ENCODE measurements at places on chromosomes 1 and 21.

DNA sequence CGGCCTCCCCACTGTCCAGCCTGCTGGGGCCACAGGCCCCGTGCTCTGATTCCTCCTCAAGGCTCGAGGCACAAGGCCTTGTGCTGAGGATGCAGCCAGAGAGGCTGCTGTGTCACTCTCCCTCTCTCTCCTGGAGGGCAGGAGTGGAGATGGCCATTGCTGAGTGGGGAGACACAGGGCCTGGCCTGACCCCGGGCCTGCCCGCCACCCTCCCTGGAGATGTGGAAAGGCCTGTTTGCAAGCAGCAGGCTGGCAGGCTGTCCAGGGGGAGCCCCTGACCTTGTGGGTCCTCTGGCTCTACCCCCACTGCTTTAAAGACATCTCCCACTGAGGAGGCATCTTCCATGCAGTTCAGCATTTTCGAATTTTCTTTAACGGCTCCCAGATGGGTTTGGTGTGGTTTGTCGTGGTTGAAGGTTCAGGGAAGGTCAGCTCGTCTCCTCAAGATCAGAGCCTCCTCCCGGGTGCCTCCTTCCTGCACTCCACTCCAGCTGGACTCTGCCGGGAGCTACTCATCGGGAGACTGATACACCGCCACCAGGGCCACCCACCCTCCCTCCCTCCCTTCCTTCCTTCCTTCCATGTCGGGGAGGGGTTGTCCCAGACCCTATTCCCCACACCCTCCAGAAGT lies 69.1 kb downstream of the SPSB1 start:
- no peak for DNase-seq

DNA sequence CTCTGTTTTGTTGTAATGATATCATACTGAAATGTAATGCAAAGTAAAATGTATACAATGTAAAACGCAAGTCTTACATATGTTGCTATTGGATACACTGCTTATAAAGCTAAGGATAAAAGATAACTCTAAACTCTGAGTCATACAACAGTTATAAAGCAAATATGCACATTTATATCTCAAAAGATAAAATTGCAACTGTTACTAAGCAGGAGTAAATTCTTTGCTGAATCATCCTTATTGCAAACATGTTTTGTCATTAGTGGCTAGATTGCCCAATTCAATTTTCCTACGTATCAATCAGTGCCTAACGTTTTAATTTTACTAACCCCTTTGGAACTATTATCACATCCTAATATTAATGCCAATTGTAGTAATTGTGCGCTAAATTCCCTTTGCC lies 762.9 kb downstream of the LTN1 start:
- no peak for DNase-seq

- DNase-seq, result no peak
These were observed 45.4 kb downstream of the S100B start for GRCh38 chr21:46559291-46559983.

GRCh38 chr1:216458812-216459211 lies 35.6 kb upstream of the USH2A start:
- DNase-seq, result no peak

- no peak for DNase-seq
These were observed 36.7 kb upstream of the TARDBP start for GRCh38 chr1:10975567-10976326.

GRCh38 chr1:18116777-18117176 lies 9.2 kb downstream of the IGSF21 start:
- no peak for DNase-seq

GRCh38 chr1:15685820-15686219 lies 1.7 kb downstream of the PLEKHM2 start:
- no peak for DNase-seq

DNA sequence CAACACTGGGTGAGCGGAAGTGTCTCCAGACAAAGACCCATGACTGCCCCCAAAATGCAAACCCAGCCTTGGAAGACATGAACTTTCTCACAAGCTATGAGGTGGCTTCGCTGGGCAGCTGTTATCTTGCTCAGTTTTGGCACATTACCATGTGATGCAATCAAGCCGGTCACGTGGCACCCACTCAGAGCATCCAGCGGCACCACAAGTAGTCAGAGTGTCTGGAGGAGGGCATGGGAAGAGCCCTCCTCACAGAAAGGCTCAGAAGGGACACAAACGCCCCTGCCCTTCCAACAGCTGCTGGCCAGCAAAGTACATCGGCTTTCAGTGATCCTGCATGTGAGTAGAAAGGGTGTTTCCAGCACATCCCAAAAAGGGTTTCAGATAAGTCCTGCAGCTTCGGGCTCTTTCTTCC lies 145.5 kb upstream of the IRF2BP2 start:
- DNase-seq, result no peak

DNA sequence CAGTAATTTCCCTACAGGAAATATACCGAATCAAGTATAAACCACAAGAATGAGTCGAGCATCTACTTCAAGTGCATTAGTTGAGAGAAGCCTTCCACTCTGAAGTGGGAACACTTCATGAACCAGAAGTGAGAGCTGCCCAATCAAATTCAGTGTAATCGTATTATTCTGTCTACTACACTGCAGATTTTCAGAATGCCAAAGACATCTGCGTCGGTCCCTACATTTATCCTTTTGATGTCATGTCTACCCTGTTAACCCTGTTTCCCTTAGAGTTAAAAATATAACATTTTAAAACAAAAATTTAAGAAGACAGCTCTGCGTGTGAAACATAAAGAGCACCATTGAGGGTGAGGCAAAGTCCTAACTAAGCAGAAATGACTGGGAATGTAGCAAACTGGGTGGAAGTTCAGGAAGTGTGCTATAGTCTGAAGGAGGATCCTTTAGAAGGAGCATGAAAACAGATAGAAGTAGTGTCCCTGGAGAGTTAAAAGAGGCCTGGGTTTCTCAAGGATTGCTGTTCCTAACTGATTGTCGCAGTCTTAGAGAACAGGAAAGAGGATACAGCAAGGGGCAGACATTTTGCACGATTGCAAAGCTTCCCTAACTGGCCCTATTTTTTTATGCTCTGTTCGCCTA lies 291.2 kb downstream of the PTPRC start:
- no peak for DNase-seq

- DNase-seq, result no peak
These were observed 20.3 kb downstream of the POFUT2 start for GRCh38 chr21:45267390-45267760.

- DNase-seq, result no peak
These were observed 10.6 kb downstream of the PAX7 start for GRCh38 chr1:18641005-18641941.

DNA sequence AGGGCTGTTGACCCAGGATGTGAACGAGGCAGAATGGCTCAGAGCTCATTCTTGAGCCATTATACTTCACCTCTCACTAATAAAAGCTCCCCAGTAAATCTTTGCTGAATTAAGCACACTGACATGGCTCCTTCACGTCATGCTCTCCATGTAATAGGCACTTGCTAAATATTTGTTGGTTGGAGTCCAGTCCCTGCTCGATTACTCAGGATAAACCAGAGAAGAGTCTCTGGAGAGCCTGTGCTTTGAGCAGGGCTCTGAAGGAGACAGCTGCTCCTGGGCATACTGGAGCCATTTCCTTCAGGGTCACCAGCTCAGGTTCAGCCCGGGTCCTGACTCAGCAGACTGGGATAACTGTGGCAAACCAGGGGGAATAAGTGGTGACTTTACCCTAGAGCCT lies 46.9 kb downstream of the HLX start:
- no peak for DNase-seq

DNA sequence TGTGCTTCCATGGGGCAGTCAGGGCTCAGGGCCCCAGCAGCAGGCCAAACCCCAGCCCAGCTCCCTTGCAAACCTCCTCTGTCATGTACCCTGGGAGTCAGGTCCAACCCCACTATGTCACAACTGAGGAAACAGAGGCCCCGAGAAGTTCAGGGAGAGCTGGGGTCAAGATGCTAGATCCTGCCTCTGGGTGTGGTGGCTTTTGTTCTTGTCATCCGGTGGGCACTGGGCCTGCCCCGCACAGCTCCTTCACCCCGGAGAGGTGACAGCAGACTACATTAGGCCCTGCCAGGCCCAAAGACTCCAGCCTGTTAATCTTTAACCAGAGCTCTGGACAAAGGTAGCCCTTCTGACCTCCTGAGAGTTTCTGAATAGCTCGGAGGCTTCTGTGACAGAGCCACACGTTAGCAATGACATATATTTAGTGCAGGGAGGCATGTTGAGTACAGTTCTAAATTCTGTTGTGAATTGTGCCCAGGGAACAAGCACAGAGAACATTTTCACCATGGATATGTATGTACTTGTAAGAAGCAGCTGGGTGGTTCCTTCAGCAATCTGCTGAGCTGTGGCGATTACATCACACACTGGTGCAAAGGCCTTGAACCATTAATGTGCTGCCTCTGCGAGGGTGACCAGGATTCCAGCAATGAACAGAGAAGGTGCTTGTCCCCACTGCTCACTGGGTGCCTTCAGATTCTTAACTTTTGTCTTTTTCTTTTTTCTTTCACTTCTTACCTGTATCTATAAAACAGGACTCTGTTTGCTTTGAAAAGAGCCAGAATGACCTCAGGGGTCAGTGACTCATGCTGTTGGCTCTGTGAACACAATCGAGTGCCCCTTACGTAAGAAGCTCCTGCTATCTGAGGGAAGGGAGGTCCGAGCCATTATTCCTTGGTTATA lies 102.8 kb downstream of the RHOU start:
- DNase-seq, result no peak

DNA sequence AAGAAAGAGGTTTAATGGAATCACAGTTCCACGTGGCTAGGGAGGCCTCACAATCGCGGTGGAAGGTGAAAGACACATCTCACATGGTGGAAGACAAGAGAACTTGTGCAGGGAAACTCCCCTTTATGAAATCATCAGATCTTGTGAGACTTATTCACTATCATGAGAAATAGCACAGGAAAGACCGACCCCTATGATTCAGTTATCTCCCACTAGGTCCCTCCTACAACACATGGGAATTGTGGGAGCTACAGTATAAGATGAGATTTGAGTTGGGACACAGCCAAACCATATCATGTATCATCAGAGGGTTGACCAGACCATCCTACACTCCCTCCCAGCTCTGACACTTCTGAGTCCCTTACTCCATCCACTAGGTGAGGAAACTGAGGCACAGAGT lies 143.9 kb upstream of the KLHDC7A start:
- DNase-seq, result no peak

- DNase-seq, result no peak
These were observed 47.0 kb upstream of the RBM15 start for GRCh38 chr1:110292031-110292741.

- no peak for DNase-seq
These were observed 13.4 kb downstream of the RAP1GAP start for GRCh38 chr1:21655748-21656147.

DNA sequence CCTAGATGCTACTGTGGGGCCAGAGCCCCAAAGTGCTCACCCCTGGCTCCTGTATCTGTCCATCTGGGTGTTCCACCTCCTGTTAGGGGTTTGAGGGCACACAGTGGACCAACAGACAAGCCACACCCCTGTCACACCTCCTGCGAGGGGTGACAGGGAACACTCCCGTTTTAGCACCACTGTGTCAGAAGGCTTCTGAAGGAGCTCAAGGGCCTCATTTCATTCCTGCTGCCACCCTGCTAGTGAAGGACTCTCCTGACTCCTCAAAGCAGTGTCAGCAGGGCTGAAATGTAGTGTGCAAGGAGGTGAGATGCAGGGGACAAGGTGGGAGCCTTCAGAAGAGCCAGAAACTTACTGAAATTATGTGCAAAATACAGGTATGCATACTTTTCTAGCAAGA lies 174.6 kb downstream of the GPATCH2 start:
- DNase-seq, result no peak

- no peak for DNase-seq
These were observed 80.3 kb downstream of the KCNT2 start for GRCh38 chr1:196527919-196528318.

GRCh38 chr1:99808391-99809115 lies 41.6 kb upstream of the AGL start:
- DNase-seq, result peak; percentile 60

DNA sequence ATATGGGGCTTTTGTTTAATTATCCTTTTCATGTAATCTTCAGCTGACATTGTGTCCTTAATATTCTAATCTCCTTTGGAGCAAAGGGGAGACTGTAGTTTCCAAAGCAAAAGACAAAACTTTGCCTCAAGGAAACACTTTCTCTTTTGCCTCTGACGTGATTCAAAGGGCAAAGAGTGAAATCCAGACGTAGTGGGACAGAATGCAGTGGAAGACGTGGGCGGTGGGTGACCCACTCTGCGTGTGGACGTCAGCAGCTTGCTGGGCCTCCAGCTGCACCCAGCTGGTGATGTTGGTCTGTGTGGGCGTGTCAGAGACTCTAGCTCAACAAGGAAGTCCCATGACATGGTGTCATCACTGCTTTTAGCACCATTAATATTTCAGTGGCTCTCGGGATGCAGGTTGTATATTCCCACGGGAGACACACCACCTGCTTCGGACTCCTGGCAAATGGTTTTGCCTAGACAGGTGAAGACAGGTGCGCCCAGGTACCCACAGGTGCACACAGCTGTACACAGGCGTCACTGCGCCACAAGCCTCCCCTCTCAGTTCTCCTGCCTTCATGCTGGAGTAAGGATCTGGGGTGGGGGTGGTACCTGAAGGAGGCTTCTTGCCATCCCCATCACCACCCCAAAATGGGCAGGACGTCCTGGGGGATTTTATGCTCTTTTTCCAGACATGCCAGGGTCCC lies 292.1 kb upstream of the VAMP3 start:
- DNase-seq, result no peak

GRCh38 chr1:231206856-231207255 lies 34.2 kb upstream of the GNPAT start:
- no peak for DNase-seq
